ENCODE measurements at places on chromosomes 7 and 10.

- no peak for DNase-seq
These were observed 19.3 kb upstream of the TSPAN13 start for GRCh38 chr7:16734148-16734726.

DNA sequence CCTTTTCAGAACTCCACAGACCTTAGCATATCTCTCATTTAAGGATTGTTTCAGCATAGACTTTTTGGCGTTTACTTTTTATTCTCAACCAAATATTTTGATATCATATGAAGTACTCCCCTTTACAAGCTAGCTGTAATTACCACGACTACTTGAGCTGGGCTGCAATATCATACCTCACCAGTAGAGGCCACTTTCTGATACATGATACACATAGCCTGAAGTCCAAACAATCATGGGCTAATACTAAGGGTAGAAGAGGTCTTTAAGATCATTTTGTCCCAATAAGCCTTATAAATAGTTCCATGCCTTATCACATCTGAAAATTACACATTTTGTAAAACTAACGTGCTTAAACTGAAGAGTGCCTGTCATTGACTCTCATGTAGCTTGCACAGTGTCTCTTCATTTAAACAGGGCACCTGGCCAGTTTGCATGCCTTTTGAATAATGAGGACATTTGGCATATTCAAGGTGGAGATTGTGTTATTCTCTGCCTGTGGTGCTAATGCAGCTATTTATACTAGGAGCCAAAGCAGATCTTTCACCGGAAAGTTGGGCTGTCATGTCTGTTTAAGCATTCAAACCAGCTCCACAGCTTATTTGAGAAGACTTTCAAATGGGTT lies 403.7 kb upstream of the ZMIZ1 start:
- DNase-seq = no peak

DNA sequence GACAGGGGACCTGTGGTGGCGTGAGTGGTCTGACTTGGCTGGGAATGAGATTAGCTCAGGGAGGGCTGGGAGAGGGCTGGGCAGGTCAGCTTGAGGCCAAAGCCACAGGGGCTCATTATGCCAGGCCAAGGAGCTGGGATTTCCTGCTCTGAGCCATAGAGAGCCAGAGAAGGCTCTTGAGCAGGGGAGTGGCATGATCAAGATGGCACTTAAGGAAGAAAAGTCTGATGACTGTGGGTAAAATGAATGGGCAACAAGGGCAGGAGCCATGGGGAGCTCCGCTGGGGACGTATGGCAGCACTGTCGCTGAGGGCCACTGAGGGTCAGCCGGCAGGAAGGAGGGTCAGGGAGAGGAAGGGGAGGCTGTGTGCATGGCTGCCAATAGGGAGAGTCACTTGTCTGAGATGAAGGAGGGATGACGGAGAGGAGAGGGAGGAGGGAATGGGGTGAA lies 5.8 kb downstream of the ANTXRL start:
- no peak for DNase-seq

- no peak for DNase-seq
These were observed 15.5 kb downstream of the ALKBH4 start for GRCh38 chr7:102449136-102449535.

GRCh38 chr10:23121135-23121534 lies 25.8 kb downstream of the MSRB2 start:
- no peak for DNase-seq

GRCh38 chr10:130492266-130492934 lies 356.2 kb downstream of the GLRX3 start:
- no peak for DNase-seq

GRCh38 chr7:20164425-20165145 lies 52.6 kb downstream of the MACC1 start:
- DNase-seq = no peak

- DNase-seq = no peak
These were observed 355.1 kb downstream of the GALNT17 start for GRCh38 chr7:71486856-71487628.

DNA sequence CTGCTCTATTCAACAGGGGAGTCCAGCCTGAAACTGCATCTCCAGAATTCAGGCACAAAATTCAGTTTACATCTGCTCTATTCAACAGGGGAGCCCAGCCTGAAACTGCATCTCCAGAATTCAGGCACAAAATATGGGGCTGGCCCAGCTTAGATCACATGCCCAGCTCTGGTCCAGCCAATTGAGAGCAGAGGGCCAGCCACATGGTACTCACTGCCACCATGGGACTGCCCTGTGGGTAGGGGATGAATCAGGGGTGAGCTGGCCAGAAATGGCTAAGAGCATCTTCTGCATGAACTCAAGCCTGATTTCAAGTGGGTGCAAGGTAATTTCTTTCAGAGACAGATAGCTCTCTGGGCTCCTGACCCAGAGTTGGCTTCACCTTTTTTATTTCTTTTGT lies 156.6 kb upstream of the LYZL2 start:
- no peak for DNase-seq

DNA sequence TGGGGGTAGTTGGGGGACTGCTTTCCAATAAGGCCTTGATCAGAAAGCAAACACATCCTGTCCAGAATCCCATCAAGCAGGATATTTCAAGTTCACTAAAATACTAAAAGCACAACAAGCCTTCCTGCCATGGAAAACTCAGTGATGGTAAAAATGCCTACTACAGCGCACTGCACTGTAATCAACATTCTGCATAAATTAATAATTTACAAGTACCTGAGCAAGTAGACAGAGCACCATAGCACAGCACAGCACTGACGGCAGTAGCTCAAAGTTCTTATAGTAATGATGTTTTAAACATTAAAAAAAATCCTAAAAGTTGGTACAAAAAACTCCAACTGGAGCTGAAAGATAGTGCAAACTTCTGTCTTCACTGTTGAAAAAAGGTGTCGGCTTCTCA lies 120.5 kb downstream of the FANK1 start:
- no peak for DNase-seq

- no peak for DNase-seq
These were observed 177.0 kb downstream of the SND1 start for GRCh38 chr7:127828843-127829500.

- no peak for DNase-seq
These were observed 4.9 kb downstream of the CPA4 start for GRCh38 chr7:130297628-130298543.

DNA sequence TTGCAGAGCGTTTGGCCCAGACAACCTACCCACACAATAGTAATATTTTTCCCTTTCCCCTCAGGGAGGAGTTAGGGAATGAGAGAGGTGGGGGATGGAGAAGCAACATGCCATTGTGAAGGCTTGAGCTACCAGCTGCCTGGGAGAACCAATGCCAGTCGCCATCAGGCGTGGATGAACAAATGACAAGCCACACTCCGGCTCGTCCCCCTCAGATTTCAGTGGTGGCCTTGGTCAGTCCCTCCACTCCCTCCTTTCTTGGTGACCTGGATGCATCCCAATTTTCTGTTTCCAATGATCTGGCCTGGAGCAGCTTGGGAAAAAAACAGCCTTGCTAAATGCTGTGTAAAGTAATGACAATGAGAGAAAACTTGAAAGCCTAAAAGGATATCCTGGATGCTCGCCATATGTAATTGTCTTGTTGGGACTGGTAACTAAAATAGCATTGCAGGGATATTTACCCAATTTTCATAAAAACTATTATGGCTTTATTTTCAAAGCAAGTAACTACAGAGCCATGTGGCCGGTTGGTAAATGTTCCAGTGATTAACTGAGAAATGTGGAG lies 110.7 kb downstream of the ICA1 start:
- DNase-seq = no peak

GRCh38 chr7:127683776-127684681 lies 32.0 kb downstream of the SND1 start:
- no peak for DNase-seq

DNA sequence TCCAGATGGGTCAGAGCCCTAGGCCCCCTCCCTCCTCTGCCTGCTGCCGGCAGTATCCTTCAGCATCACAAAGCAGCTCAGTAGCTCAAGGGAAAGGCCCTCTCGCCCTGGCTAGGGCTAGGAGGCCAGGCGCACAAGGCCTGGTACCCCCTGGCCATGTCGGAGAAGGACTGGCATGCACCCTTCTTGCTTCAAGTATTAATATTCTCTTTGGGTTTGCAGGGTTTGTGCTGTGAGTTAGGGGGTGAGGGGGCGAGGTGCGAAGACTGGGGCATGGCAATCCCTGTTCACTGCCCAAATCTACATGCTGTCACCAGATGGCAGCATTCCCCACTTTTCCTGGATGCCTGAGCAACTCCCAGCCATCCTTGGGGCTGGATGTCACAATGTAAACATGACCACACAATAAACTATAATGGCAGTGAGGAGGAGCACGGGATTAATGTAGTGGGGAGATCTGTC lies 105.2 kb downstream of the NEURL1 start:
- DNase-seq = peak; percentile 31

GRCh38 chr10:71269301-71270288 lies 49.5 kb upstream of the SLC29A3 start:
- peak; percentile 73 for DNase-seq

GRCh38 chr7:39987641-39988347 lies 37.7 kb downstream of the CDK13 start:
- no peak for DNase-seq

DNA sequence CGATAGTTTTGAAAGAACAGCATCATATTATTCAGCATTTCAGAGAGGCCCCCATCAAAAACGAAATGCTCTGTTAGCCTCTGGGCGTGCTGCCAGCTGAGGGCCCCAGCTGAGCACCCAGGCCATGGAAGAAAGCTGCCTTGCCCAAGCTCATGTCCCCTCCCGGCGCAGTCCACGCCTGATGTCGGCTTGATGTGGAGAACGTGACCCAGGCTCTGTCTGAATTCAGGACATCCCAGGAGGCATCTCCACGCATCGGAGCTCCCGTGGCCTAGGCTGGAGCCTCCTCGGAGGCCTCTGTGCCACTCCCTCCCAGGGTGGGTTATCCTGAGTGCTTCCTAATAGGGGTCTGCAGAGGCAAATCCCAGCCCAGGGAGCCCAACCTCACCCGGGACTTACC lies 218.3 kb upstream of the AKR1E2 start:
- DNase-seq = no peak

GRCh38 chr7:108263425-108263824 lies 133.3 kb upstream of the LAMB4 start:
- DNase-seq = no peak

DNA sequence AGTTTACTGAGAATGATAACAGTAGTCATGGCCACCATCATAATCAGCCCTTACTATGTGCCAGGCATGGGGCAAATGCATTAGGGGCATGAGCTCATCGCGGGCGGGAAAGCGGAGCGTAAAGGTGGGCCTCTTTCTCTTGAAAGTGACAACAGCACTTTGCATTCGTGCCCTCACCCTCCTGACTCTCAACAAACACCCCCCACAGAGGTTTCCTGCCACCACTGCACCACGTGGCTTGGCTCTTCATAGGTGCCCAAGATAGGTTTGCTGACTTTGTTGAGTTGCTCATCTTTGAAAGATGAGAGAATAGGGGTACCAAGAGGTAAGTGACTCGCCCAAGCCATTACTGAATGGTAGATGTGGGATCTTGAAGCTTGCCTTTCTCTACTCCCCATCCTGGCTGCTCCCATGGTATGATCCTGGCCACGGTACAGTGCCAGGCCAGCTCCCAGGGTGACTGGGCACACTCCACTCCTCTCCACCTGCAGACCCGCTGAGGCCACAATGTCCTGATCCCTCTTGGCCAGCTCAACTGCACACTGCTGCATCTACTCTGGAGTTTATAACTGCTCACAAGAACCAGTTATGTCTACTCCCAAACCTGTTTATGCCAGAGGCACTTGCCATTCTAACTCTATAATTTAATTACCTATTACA lies 26.0 kb downstream of the SLIT1 start:
- DNase-seq = no peak

DNA sequence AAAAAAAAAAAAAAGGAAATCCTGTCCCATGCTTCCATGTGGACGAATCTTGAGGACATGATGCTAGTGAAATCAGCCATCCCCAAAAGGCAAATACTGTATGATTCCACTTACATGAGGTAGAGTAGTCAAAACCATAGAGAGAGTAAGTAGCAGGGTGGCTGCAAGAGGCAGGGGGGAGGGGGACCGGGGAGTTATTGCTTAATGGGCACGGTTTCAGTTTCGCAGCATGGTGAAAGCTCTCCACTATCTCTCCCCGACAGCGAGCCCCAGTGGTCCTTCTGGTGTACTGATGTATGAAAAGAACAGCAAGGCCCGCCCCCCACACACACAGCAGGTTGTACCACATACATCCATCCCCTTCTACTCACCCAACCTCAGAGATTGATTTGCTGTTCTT lies 32.8 kb downstream of the NOD1 start:
- no peak for DNase-seq

DNA sequence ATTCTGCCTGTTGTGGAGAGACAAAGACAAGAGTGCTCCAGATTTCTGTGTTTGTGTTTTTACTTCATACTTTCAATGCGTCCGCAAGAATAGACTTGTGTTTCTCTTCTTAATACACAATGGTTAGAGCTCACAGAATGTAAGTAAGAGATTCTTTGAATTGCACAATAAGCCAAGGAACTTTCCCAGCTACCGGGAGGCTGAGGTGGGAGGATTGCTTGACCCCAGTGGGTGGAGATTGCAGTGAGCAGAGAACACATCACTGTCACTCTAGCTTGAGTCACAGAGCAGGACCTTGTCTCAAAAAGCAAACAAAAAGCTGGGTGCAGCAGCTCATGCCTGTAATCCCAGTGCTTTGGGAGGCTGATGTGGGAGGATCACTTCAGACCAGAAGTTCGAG lies 250.7 kb upstream of the MYO3A start:
- DNase-seq = no peak

- no peak for DNase-seq
These were observed 1.9 kb upstream of the AEBP1 start for GRCh38 chr7:44101966-44102845.

GRCh38 chr10:33056828-33057596 lies 99.0 kb upstream of the ITGB1 start:
- no peak for DNase-seq

DNA sequence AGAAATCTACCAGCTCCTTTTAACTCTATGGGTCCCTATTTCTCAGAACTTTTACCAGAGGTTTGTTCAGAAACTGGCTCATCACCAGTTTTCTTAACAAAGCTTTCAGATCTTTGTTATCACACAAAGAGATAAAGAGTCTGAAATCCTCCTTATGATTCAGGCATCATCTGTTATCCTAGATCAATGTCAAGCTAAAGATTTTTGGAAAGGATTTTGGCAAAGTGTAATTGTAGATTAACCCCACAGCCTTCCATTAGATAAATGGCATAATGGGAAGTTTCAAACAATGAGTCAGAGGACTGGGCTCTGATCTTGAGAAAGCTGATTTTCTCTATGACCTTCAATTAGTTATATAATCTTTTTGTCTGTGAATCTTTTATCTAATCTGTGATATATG lies 192.2 kb downstream of the NXPH1 start:
- no peak for DNase-seq

GRCh38 chr7:56188823-56189346 lies 72.7 kb upstream of the NUPR2 start:
- DNase-seq = no peak

DNA sequence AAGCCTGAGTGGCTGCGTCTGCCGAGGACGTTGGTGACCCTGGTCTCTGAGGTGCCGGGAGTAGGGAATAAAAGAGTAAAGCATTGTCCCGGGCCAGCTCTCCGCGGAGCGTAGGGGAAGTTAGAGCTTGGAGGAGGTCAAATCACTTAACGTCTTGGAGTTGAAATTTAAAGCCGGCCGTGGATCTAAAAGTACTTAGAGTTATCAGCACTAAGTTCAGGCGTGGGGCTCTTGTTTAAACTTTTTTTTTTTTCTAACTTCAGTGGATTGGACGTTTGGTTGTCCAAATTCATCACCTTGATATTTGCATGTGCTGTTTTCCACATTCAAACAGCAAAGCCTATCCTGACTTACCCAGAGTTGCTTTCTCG lies 700 bp downstream of the NIPSNAP2 start:
- DNase-seq = no peak

GRCh38 chr10:50604049-50604640 lies 19.6 kb downstream of the SGMS1 start:
- DNase-seq = no peak

GRCh38 chr7:16564909-16565426 lies 38.3 kb downstream of the LRRC72 start:
- no peak for DNase-seq

Measured in H1 (cell line).